ENCODE measurements at places on chromosomes 6 and 20.

GRCh38 chr6:112343977-112344376, 3.2 kb upstream of the RFPL4B start:
- no peak for DNase-seq

DNA sequence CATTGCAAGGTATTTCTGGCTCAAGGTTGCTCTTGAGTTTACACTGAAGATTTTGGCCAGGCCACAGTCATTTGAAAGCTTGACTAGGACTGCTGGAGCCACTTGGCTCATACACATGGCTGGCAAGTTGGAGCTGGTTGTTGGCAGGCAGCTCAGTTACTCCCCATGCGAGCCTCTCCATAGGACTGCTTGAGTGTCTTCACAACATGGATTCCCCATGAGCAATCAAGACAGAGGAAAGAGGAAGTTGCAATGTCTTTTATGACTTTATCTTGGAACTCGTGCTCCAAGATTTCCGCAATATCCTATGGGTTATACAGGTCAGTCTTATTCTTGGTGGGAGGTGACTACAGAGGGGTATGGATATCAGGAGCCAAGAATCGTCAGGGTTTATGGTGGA, 1.4 kb upstream of the MANBAL start:
- DNase-seq = no peak

GRCh38 chr6:134870677-134871498, 79.0 kb downstream of the ALDH8A1 start:
- peak; percentile 9 for DNase-seq

GRCh38 chr20:37365760-37366638, 20.1 kb downstream of the SRC start:
- no peak for DNase-seq

DNA sequence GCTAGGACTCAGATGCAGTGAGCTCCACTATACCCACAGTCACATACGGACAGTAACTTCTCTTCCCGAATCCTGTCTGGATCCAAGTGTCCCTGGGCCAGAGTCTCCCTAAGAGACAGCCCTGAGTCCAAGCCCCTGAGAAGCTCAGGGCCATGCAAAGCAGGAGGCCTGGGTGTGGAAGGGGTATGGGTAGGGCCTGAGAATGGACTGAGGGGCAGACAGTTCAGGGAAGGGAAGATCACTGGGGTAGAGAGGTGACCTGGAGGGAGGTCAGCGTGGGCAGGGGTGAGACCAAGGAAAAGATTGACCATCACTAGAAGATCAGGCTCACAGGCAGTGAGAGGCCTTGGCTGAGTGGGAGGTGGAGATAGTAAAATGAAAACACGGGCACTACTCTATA, 8.8 kb downstream of the RPS6KA2 start:
- no peak for DNase-seq

DNA sequence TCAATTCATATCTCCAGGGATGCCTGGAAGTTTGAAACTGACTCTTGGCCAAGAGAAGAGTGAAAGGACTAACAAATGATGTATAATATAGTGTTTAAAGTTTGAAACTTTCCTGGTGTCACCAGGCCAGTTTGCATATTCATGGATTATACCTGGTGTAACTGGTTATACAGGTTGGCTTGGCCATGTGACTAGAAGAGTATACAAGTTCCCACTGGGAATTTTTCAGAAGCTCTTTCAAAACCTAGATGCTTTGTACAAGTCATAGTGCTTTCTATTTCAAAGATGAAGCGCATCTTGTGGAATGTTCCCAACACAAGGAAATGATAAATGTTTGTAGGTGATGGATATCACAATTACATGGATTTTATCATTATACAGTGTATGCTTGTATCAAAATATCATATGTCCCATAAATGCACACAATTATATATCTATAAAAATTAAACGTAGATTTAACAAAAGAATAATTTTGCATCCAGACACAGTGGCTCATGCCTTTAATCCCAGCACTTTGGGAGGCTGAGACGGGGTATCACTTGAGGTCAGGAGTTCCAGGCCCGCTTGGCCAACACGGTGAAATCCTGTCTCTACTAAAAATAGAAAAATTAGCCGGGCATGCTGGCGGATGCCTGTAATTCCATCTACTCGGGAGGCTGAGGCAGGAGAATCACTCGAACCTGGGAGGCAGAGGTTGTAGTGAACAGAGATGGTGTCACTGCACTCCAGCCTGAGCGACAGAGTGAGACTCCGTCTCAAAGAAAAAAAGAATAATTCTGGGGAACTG, 1420.2 kb downstream of the GRIK2 start:
- no peak for DNase-seq
